ENCODE measurements at places on chromosomes 11 and 22.
A peak's percentile ranks its signal among the peaks of the same experiment; 100 is the strongest.

GRCh38 chr22:41746567-41747400 lies 47.5 kb downstream of the MEI1 start:
- DNase-seq, result peak; percentile 43

DNA sequence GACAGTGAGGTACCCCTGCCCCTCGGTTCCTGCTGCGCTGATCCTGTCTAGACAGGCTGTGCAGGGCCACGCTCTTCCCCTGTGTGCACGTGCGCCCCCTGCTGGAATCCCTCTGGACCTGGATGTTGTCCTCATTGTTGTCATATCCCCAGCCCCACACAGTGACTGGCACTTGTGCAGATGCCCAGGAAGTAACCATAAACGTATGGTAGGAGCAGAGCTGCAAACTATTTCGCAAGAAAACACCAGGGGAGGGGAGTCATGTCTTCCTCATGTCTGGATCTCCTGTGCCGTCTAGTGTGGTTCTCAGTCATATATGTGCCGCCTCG lies 114.7 kb downstream of the CRYBB2 start:
- DNase-seq, result peak; percentile 43

DNA sequence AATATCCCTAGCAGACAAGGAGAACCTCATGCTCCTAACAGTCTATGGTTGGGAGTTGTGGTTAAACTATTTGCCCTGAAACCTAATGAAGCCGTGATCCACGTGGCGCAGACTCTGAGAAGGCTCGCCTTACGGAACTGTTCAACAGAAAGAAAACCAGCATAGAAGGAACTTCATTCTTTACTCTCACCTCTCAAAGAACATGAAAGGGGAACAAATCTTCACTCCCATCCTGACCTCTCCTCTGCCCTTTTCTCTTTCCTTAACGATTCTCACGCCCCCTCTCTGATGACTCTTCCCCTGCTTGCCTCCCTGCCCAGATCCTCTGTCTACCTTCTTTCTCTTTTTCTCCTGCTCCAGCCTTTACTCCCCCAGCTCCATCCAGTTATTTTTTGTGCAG lies 54.2 kb downstream of the IRAG1 start:
- no peak for DNase-seq

DNA sequence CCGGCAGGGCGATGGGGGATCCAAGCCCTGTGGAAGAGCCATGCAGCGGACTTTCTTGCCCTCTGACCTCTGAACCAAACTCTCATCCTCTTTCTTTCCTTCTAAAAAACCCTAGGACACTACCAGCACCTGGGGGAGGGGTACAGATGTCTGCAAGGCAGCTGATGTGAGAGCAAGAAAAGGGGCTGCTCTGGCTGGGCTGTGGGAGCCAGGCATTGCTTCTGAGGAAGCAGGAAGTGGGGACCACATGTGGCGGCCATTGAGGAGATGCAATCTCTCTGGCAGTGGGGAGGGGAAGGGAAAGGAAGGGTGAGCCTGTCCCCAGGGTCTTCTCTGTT lies 36.0 kb downstream of the FAM83F start:
- DNase-seq, result no peak

- peak; percentile 38 for DNase-seq
Observed at GRCh38 chr22:22422629-22423112, 85.9 kb downstream of the ZNF280B start.

- DNase-seq, result peak; percentile 50
Observed at GRCh38 chr11:17230867-17231851, 23.4 kb upstream of the PIK3C2A start.

Data from stimulated activated CD4-positive, alpha-beta T cell treated with anti-CD3 and anti-CD28 coated beads, Interleukin-4, amount 100 ng/mL, for 4 hours (primary cell).